AG10803 (cell line): ENCODE measurements at places on chromosomes 3 and 15.

- peak; percentile 76 for DNase-seq
These were observed 18.3 kb downstream of the FBXO22 start for GRCh38 chr15:75921732-75922703.

- peak; percentile 78 for DNase-seq
These were observed 765 bp upstream of the MAPKAPK3 start for GRCh38 chr3:50616003-50616769.

DNA sequence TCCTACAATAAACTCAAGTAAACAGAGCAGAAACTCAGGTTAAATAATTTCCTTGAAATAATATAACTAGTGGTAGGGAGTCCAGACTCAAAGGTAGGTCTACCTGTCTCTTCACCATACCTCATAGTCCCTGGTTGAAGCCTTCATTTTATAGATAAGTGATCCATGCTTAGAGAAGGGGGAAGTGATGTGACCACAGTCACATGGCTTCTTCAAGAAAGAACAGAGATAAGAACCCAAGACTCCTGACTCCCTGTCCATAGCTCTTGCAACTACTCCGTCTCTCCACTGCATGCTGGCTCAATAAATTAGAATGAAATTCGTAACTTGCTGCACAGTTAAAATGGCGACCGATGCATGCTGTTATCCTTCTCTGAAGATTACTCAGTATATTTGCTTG is 11.0 kb upstream of the C15orf61 start:
- no peak for DNase-seq

- no peak for DNase-seq
These were observed 67.9 kb upstream of the CHL1 start for GRCh38 chr3:128515-129172.

DNA sequence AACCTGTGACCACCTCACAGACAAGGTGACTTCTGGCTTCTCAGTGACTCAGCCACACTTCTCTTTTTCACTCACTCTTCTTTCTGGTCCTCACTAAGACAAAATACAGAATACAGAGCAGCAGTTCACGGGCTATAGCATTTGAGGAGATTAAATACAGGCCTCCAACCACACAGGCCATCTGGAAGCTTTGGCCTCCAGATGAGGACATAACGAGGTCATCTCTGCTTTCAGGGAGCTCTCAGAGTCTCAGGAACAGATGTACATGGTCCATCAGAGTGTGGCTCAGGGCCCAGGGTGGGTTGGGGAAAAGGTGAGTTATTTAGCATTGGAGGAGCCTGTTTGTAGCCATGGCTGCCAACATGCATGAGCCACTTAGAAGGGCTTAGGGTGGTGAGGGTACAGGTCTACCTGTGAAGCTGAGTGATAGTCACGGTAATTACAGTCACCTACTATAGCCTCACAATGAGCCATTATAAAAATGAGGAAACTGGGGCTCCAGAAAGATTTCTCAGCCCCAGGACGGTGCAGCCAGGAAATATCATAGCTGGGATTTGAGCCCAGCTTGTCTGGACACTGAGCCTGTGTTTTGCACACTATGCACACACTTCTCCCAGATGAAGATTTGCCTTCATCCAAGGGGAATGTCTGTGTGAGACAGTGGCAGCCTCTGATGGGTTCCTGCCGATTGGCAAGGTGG is 159.8 kb upstream of the CTDSPL start:
- DNase-seq: no peak
